ENCODE measurements at places on chromosomes 3 and 15.

- no peak for DNase-seq
These were observed 84.0 kb downstream of the DIPK2A start for GRCh38 chr3:144055604-144056003.

DNA sequence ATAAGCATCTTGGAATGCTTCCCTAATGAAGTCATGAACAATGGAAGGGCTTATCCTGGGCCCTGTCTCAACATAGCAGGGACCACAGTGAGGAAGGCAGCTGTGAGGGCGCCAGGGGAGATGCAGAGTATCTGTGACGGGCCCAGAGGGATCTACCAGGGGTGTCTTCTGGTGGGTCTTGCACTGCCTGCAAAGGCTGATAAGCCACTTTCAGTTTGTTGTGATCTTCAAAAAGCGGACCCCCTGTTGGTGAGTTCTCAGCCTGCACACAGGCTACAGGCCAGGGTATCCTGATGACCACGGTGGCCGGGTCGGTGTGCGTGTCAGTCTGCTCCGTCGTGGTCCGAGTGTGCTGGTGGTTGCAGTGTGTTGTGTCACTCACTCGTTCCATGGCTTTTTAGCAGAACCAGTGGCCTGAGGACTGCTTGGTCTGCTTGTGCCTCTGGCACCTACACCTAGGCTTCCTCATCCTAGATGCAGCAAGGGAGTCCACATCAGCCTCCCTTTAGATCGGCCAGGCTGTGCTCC, 46.8 kb downstream of the CHDH start:
- DNase-seq, result no peak

GRCh38 chr15:38991126-38991525, 426.5 kb upstream of the RASGRP1 start:
- DNase-seq, result no peak

DNA sequence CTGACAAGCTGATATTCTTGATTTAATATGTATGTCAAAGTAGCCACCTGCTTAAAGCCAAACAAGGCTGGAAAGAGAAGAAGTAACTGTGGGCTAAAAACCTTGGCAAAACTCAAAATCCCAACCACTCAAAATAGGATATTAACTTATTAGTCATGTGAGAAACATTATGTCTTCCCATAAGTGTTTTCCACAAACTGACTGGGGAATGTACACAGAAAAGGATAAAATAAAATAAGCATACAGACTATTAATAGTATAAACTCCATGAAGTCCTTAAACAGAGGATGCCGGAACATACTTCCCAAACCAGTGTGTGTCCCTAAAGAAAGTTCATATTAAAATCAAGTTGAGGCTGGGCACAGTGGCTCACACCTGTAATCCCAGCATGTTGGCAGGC, 263.7 kb upstream of the THBS1 start:
- DNase-seq, result no peak

GRCh38 chr3:194369522-194370279, at the start of gene LRRC15:
LRRC15 (minus strand) TSS chr3:194369743; CDS start chr3:194361043, 8,700 bp downstream.
- no peak for DNase-seq

DNA sequence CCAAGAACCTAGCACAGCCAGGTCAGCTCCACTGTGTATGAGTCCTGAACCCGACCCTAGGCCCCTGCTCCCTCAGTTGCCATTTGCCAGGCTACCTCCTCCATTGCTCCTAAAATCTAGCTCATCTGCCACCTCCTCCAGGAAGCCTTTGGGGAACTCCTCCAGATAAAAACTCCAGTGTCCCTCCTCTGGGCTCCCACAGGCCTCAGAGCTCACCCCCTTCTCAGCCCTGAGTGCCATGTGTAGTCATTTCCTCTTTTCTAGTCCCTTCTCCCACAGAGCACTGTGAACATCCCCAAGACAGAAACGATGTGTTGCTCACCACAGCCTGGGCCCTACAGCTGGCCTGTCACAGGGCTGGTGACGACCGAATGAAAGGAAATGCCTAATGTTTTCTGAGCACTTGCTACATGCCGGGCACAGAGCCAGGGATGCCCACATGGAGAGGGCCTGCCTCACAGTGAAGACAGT, 61.0 kb downstream of the IQSEC1 start:
- DNase-seq, result no peak

DNA sequence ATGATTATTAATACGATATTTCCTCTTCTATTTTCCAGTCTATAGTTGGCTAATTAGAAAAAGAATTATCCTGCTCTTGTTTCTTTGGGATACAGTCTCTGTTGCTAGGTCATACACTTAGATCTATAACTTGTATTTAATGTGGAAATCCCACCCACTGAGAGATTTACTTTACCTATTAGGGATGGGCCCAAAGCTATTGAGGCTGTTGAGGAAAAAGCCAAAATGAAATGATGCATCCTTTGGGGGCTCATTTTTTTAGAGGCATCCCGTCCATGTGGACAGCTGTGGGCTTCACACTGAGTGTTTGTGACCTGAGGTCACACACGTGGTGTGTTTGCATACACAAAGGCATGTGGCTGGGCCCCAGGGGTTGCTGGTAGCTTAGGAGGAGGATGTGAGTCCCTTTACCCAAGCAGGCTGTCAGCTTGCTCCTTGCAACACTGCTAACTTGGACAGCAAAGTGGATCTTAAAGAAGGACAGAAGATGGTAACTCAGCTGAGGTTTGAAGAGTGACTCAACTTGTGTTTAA, 477.4 kb downstream of the AGBL1 start:
- DNase-seq, result no peak

GRCh38 chr3:171883257-171883892, 40.2 kb downstream of the TMEM212 start:
- DNase-seq, result no peak

DNA sequence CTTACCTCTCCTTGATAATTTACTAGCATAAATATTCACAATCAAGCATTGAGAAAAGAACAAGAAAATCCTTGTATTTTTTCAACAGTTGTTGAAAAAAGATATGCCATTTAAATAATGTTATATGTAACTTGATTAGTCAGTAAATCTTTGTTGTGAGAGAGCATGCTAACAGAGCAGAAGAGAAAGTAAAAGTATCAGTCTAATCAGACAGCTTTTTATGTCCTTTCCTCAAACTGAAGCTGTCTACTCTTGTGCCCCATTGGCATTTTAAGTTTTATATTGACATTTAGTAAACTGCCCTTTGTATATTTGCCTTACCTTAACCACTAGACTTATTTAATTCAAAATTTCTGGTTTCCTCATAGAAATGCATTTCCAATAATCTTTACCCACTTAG, 668.7 kb downstream of the OTOL1 start:
- no peak for DNase-seq

DNA sequence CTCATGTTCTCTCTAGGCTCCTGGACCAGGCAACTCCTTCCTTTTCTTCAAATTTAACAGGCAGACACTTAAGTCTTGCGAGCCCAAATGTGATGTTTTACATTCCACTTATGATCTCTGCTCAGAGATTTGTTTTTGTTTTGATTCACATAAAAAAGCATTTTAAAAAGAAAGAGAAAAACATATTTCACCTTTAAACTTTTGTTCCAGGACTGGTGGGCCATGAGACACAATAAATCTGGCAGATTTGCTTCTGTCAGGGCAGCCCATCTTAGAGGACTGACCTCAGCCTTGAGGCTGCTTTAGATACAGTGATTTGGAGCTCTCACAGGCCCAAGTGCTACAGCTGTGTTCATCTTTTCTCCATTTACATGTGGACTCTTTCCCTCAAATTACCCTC, 52.0 kb downstream of the CMSS1 start:
- no peak for DNase-seq

- DNase-seq, result no peak
These were observed 23.8 kb downstream of the NANOGP8 start for GRCh38 chr15:35061161-35061824.

- DNase-seq, result no peak
These were observed 3.3 kb upstream of the CD96 start for GRCh38 chr3:111538681-111539083.

DNA sequence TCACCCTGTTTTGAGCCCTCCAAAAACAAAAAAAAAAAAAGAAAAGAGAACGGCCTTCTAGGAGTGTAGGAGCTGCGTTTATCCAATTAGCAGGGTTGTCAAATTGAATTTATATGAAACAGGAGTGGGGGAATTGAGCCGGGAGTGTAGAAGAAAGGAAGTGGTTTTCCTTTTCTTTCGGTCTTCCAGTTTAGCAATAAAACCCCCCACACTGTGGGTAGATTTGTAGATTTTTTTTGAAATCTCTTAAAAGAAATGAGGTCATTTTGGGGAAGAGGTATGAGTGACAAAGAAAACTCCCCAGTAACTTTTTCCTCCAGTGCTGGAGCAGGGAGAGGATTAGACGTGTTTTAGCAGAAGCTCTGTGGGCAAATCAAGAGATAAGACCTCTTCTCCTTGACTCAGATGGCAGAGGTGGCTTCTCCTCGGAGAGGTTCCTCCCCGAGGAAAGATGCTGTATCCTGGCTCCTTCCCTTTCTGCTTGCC, 30.8 kb downstream of the BOC start:
- no peak for DNase-seq

DNA sequence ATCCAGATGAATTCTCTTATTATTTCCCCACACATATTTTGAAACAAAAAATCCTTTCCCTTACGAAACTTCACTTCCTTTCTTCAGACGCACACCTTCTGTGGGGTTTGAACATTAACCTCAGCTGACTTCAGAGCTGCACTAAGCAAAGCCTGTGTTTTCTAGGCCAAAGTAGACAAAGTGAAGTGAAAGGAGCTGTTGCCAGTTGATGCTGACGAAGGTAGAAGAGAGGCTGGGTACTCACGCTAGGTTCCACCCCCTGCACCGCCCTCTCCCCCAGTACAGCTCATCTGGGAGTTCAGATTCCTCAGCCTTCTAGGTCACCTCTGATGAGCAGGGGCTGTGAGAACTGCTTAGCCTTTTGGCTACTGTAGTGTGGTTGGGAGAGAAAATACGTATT, 24.1 kb downstream of the DUT start:
- DNase-seq, result no peak

- no peak for DNase-seq
These were observed 87.2 kb downstream of the MB21D2 start for GRCh38 chr3:192830291-192831110.

DNA sequence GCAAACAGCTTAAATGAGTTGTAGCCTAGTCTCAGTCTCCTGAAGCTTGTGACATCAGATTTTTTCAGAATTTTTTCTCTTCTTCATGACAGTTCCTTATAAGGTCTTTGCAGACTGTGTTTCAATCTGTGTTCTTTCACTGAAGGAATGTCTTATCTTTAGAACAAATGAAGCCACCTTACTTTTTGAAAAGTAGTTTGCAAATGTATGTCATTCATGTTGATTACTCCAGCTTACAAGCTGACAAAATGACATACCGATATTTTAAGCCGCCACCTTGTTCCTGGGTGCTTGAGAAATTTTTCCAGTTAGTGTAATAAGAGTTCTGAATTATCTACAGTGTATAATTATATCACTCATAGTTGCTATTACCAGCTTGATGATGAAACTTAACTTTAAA, 57.0 kb downstream of the ASTE1 start:
- DNase-seq, result no peak

- DNase-seq, result no peak
These were observed 11.3 kb downstream of the USF3 start for GRCh38 chr3:113685124-113685523.

DNA sequence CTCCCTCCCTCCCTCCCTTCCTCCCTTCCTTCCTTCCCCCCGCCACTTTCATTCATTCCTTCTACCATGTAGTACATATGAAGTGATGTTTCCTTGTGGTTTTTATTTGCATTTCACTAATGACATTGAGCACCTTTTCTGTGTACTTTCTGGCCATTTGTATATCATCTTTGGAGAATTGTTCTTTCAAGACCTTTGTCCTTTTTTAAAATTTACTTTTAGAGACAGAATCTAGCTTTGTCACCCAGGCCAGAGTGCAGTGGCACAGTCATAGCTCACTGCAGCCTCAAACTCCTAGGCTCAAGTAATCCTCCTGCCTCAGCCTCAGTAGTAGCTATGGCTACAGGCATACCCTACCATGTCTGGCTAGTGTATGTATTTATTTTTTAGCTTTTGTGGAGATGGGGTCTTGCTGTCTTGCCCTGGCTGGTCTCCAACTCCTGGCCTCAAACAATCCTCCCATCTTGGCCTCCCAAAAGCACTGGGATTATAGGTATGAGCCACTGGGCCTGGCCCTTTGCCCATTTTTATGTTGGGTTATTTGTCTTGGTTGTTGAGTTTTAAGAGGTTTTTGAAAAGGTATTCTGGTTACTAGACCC, 42.0 kb upstream of the CTDSPL2 start:
- DNase-seq, result no peak

GRCh38 chr3:181628384-181628783, 83.3 kb upstream of the SOX2 start:
- no peak for DNase-seq

DNA sequence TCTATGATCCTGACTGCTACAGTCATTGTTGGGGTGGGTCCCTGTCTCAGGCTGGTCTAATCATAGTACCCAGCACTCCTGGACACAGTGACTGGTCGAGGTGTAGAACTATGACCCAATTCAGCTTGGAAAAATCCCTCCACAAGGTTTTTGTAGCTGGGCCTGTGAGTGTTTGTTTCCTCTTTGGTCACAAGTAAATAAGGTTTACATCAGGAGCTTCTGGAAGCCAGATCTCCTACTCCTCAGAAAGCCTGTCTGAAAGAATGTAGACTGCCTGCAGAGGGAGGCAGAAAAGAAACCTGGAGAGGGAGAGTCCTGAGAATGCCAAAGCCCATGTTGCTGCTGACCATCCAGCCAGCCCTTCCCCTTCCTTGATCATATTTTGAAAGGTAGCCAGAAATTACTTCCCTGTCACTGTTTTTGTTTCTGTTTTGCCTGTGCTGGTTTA, 123.2 kb downstream of the RAP2B start:
- DNase-seq, result no peak

DNA sequence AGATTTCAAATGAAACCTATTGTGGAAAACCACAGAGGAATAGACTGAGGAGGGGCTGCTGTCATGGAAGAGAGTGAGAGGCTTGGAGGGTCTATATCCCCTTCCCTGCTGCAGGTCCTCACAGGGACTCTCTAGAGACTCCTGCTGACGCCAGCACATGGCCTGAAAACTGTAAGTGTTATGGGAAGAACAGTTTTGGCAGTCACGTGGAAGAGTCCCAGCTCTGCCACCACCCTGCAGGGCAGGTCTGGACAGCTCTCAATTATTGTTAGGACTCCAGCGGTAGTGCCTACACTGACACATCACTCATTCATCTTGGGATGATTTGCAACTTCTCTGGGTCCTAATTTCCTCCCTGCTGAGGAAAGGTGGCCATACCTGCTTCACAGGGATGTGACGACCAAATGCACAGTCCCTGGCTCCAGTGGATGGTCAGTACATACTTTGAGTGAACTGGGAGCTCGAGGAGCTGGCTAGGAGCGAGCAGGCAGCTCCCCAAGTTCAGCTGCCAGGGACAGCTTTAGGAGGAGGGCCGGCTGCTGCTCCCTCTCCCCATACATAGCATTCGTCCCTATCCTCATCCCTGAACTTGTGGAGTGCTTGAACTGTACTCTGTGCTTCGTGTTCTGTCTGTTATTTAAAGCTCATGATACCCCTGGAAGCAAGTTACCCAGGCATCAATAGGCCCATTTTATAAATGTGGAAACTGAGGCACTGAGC, 49.2 kb downstream of the CTXND1 start:
- no peak for DNase-seq

Data from amygdala (tissue), 56 donors.